ENCODE measurements at places on chromosomes 12 and 14.

- no peak for DNase-seq
Observed at GRCh38 chr12:59142183-59142790, 222.0 kb upstream of the LRIG3 start.

DNA sequence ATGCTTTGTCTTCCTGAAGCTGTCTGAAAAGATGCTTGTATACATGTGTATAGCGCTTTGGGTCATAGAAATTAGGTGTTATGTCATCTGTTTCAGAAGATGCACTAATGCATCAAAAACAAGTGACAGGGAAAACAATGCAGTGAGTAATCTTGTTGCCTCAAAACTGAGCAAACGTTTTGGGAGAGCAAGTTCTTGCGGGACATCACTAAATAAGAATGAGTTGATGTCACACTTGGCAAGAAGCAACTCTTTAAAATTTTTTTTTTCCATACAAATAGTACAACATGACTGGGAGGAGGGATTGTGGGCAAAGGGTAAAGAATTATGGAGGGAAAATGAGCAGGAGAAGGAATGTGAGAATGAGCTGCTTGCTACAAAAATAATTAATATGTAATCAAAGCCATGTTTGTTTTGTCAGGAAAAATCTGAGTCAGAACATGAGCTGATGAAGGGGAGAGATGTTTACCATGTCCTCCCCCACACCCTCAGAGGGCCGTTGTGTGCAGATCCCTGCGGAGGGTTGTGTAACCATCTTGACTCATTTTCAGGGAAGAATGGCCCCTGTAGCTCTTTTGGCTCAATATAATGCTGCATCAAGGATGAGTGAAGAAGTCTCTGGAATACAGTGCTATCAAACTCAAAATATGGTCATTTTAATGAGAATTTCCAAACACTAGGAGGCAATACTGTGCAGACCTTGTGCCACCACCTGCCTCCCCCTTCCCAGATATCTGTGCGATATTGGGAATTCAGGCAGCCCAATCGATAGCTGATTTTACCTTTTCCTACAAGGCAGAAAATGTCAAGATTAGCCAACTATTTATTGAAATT, 41.4 kb downstream of the BORCS5 start:
- no peak for DNase-seq

DNA sequence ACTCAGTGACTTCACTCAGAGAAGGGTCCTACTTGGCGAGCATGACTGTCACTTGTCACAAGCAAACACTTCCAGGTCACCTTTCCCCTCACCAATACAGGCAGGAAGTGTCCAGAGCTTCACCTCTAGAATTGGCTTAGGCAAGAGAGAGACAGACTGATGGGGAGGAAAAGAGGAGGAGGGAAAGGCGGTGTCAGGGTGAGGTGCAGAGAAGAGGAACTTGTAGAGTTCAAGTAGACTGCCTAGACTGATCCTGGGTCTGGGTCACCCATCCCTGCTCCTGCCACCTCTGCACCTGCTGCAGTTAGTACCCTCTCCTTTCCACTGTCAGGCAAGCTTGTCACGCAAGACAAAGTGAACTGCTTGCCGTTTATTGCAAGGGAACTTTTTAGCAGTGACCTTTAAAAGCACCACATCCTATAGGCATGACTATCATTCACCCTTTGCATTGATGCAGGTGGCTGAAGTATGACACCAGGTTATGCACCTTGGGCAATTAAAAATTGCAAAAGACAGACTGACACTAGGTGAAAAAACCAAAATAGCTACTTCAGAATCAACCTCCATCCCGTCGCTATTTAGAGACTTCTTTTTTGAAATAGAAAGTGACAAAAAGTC, 292.4 kb downstream of the SYT1 start:
- DNase-seq = no peak

DNA sequence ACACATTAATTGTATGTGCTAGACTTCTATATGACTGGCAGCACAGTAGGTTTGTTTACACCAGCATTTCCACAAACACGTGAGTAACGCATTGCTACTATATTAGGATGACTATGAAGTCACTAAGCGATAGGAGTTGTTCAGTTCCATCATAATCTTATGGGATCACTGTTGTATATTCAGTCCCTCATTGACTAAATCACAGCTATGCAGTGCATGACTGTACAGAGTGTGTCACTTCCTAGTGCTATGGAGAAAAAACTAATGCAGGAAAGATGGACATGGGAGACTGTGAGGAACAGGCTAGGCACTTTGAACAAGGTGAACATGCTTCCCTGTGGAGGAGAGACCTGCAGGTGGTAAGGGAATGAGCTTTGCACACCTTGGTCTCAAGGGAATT, 259.8 kb downstream of the NUAK1 start:
- DNase-seq = no peak

DNA sequence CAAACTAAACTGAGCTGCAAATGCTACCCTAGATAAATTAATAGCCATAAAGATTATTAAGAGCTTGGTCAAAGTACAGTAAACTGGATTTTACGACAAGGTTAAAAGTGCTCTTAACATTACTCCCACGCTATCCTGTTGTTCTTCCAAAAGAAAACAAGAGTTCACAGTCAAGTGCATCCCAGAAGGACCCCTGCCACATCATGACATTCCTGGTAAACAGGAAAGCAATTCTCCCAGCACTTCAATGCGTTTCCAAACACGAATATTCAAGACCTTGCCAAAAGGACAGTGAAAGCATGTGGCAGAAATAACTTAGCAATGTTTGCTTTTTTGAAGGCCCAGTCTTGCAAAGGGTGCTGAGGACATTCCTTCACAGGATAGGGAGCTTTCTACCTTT, 11.2 kb downstream of the SPRING1 start:
- no peak for DNase-seq

- no peak for DNase-seq
Observed at GRCh38 chr14:99036611-99037293, 235.2 kb downstream of the BCL11B start.

DNA sequence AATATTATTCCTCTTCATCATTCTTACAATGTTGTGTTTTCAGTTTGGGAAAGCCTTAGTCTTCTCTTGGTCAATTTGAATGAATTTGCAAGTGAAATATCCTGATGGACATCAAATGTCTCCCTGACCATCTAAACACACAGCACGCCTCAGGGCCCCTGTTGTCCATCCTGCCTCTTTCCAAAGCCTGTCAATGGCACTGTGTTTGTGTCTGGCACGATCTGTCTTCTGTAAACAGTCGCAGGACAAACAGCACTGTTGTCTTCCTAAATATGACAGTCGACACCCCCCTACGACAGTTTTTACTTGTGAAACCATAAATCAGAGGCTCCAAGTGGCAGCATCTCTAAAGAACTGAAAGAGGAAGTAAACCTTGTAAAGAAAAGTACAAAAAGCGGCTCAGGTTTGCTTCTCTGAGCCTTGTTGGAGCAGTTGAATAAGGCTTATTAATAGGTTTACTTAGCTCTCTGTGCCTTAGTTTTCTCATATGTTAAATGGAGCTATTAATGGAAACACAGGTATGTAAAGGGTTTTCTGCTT, 285.8 kb downstream of the NRXN3 start:
- DNase-seq = no peak

DNA sequence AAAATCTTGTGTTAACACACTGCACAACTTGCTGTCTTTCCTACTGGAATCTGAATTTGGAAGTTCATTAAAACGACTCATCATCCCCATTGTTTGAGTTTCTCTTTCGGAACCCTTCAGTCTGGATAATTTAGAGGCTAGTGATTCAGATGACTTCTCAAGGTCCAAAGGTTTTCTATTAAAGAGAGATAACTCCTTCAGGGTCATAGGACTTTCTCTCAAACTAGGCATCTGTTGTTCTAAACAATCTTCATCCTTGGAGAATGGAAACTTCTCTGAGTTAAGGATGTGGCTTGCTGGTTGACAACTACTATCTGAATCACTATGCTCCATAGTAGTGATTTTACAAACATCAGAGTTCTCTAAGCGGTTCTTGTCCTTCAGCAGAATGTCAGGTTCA, 4.4 kb downstream of the MLH3 start:
- no peak for DNase-seq

DNA sequence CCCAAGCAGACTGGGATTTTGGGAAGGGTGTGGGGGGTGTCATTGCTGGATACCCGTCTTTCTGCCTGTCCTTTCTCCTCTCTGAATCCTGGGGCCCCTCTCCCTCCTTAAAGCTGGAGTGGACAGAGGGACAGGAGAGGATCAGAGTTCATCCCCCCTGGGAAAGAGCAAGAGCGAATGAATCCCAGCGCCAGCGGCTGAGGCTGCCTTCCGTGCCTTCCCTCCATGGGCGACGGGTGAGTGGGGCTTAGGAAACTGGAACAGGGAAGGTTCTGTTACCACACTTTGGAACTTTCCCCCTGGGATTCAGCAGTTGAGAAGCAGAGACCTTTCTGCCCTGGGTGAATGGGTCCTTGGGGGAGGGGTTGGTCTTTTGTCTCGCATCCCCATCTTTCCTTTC, 16.2 kb upstream of the RIN3 start:
- DNase-seq = no peak

GRCh38 chr14:38982278-38982677, 120.8 kb downstream of the SEC23A start:
- no peak for DNase-seq

GRCh38 chr12:32155041-32155440, 48.4 kb downstream of the BICD1 start:
- DNase-seq = no peak

DNA sequence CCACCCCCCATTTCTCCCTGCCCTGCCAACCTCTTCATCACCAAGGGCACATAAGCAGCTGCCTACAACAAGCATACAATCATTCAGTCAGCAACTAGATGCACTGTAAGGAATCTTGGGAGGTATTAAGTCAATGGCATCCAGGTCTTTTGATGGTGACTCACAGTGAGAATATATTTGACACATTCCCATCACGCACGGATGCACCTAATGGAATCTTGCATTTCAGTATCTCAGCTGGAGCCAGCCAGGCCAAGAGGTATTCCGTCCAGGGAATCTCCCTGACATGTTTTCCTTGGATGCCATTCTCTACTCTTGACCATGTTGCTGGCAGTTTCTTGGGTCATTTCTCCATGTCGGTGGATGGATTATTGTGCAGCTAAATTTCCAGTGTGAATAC, 73.9 kb upstream of the CAPRIN2 start:
- DNase-seq = no peak

GRCh38 chr14:70999117-70999516, 91.9 kb downstream of the PCNX1 start:
- DNase-seq = no peak

DNA sequence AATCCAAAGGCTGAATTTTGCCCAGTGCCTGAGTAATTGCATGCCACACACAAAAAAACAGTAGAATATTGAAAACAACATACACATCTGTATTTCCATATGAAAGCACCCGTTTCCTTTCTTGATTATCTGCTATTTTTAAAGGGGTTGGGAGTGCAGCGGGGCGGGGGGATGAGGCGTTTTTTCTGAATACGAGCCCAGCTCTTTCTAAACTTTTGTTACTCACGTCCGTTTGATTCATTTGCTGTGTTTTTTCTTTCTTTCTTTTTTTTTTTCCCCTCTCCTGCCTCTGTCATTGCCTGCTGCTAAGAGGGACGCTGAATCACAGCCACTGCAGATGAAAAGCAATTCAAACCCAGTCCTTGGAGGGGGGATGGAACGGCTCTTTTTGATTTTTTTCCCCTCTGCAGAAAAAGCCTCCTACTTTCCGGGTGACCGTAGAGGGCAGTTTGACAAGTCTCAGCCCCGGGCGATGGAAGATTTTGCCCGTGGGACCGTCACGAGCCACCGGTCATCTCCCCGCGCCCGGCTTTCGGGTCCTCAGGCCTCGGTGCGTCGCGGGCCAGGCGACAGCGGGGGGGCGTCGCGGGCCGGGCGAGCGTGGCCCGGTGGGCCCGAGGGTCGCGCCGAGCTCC, 572 bp upstream of the RASSF8 start:
- DNase-seq = no peak

GRCh38 chr14:68335312-68335711, 457.6 kb downstream of the ZFP36L1 start:
- no peak for DNase-seq

- DNase-seq = no peak
Observed at GRCh38 chr14:69364378-69364777, 33.7 kb downstream of the ERH start.

DNA sequence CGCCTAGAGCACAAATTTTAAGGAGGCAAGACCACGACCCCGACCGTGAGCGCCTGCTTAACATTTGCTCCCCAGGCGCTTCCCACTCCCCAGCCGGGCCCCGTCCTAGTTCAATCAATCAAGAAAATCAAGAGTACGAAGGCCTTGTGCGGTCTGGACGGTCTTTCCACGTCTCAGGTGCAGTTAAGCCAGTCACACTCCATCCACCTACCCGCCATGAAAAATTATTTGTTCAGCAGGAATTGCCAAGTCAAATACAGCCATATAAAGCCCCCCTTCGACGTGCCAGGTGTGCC, 603 bp upstream of the LRR1 start:
- DNase-seq = no peak

- no peak for DNase-seq
Observed at GRCh38 chr12:101231636-101232035, 21.6 kb upstream of the SLC5A8 start.

DNA sequence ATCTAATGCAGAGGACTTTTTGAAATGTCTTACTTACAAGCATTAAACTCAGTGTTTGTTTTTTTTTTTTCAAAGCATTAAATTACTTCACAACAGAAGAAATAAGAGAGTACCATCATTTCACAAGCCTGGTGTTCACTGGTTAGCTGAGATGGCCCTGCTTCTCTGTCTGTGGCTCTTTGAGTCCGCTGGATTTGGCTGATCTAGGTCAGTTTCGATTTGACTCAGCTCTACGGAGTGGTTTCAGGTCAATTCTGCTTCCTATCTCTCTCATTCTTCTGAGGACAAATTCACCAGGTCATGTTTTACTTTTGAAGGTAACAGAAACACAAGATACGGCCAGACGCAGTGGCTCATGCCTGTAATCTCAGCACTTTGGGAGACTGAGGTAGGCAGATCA, 1066.1 kb downstream of the FLRT2 start:
- DNase-seq = no peak

DNA sequence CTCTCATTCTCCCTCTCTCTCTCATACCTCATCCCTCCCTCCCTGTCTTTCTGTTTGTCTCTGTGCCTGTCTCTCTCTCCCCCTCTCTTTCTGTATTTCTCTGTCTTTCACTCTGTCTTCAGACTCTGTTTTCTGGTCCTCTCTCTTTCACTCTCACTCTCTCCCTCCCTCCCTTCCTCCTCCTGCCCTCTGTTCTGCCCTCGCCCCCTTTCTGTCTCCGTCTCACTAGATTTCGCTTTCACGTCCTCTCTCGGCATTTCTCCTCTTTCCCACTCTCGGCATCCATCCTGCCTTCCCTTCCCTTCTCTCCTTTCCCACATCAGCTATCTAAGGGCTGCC, 183.0 kb downstream of the PHETA1 start:
- no peak for DNase-seq

GRCh38 chr12:87439990-87440827, 589.0 kb downstream of the C12orf50 start:
- DNase-seq = no peak
